T1000 (cell line): ENCODE measurements at places on chromosomes 6 and 20.

- DNase-seq: no peak
Observed at GRCh38 chr6:52136934-52137467, 49.2 kb upstream of the IL17A start.

DNA sequence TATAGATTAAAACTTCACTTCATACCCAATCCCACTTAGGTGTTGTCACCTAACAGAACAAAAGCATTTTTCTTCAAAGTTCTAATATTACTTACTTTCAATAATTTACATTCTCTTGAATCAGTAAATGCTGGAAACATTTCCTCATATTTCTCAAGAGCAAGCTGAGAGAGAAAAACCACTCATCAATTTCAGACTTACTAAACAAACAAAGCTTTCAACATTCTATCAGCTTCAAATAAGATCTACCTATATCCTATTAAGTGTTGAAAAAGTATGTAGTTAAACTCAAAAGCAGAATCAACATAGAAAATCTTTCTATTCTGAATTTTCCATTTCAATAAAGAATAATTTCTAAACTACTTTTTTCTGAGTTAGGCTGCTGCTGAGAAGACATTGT, 17.8 kb downstream of the GZF1 start:
- DNase-seq: no peak

DNA sequence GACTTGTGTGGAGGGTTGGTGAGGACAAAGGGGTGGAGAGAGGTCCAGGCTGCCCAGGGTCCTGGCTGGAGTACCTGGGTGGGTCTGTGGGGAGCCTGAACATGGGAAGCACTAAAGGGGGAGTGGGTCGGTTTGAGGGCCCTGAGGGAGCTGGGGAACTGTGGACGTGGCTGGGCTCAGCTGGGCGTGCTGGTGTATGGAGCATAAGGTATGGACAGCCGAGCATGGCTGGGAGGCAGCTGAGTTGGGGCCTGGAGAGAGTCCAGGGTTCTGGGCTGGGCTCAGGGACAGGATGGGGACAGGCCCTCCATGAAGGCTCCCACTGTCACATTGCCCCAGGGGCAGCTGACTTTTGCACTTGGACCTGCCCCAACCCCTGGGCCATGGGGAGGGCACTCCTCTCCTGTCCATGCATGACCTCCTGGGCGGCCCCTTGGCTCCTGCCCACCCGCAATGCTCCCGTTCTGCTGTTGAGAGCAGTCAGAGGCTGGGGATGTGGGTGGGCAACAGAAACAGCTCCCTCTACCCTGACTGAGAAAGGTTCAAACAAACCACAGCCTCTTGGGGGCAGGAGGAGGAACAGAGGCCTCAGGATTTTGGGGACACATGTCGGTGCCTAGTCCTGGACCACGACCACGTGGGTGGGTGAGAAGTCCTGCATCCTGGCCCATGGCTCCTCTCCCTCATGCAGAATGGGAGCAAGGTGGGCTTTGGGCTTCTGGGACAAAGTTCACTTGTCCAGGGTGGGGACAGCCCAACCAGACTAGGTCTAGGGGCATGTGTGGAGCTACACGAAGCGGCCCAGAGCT, 4.5 kb downstream of the C20orf204 start:
- DNase-seq: no peak

- DNase-seq: no peak
Observed at GRCh38 chr20:38584099-38584763, 3.2 kb downstream of the ADIG start.

- no peak for DNase-seq
Observed at GRCh38 chr6:52293067-52293466, 8.5 kb upstream of the MCM3 start.

- no peak for DNase-seq
Observed at GRCh38 chr20:50838707-50839385, 44.0 kb downstream of the BCAS4 start.

DNA sequence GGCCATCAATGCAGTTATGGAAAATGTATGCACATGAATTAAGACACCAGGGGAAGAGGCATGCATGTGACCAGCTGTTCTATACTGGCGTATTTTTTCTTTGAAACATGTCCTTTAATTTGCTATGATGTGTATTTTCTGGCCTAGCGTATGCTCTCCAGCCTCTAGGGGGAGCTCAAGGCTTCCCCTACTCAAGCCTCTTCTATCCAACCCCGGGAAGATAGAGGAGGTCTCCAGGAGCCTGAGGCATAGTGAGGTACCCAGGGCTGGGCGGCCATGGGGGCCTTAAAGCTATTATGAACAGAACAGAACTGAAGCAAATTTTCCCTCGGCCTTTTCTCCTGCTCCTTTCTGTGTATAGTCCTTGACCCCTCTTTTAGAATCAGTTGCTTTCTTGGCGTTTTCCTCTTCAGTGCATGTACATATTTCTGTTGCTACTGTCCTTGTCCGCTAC, 528.9 kb downstream of the MAFB start:
- peak; percentile 18 for DNase-seq

DNA sequence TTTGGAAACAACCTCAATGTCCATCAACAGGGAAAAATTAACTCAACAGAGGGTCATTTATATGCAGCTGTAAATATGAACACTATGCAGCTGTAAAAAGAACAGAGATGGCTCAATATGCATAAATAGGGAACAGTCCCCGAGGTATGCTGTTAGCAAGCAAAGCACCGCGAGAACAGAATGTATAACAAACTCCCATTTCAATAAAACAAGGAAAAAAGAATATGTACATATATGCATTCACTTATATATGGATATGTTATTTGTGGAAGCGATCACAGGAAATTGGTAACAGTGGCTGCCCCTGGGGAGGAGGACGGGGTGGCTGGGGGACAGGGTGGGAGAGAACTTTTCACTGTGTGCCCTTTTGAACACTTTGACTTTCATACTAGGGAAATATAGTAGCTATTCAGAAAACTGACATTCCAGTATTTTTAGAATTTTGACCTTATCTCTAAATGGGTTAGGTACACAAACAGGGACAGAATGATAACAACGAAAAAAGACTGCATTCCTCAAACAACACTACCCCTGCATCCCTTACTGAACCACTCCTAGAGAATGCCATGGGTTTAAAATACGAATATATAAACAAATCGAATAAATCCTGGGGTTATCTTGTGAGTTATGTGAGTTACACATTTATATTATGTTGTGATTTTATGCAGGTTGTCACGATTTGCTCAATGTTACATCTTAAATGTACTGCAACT, 64.5 kb downstream of the KCNB1 start:
- no peak for DNase-seq

DNA sequence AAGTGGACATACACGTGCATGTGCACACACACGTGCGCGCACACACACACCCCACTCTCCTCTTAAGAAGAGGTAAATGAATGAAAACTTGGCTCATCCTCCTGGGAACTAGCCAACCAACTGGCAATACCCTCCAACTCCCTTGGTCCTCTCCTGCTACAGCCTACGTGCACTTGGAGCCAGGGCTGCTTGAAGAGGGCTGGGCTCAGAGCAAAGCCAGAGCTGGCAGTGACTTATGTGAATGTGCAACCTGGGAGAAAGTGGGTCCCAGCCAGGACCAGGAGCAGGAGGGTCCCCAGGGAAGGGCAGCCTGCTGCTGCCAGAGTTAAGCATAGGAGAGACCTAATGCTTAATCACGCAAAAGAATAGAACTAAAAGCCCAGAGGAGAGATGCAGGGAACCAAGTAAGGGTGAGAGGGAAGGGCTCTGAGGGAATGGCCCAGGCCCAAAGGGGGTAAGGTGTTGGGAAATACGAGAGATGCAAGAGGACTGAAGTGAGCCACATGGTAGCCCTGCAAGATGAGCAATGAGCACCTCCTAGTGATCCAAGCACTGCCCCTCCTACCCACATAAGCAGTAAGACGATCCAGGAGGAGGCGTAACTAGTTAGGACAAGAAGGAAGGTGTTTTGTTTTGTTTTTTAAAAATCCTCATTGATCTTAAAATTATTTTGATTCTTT, 24.7 kb downstream of the TRAF3IP2 start:
- no peak for DNase-seq

- DNase-seq: no peak
Observed at GRCh38 chr6:169530752-169531123, 171.1 kb downstream of the WDR27 start.

DNA sequence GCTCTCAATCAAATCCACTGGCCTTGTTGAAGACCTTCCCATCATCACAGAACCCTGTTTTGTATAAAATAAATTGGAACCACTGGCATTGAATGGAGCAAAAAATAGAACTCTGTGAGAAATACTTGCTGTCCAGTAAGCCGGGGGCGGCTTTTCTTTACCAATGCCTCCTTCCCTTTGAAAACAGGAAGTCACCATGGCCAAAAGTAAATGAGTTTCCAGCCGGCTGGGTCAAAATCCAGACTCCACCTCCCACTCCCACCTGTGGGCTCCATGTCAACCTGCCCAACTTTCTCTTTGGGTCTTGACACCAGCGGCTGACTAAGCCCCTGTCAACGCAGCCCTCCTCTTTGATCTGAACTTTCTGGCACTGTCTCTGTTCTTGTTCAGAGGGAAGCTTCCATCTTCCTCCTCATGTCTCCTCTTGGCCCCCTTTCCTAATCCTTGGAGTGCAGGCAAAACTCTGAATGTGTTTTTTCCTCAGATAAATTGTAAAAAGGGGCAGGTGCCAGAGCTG, 95.2 kb downstream of the TFAP2C start:
- no peak for DNase-seq

GRCh38 chr6:36815962-36816735, 23.1 kb downstream of the CPNE5 start:
- no peak for DNase-seq
